D721Med (cell line): ENCODE measurements at places on chromosomes 4 and X.

DNA sequence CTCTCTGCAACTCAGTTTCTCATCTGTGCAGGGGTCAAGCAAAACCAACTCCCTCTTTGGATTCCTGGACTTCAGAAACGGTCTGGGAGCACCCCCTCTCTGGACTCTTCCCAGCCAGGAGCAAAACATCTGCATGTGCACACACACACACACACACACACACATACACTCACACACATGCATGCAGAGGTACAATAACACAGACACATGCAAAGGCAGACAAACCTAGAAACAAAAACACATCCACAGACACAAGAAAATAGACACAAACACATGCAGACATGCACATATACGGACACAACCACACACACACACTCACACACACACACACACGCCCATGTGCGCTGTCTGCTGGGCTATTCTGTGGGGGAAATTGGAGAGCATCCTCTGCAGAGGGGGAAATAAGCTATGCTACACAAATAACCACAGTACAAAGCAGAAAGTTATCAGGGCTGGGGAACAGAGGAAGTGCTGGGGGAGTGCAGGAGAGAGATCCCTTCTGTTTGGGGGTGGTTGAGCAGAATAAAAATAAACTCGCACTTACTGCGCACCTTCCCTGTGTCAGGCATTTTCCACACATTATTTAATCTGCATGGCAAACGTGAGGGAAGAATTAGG lies 19.9 kb downstream of the IQSEC2 start:
- DNase-seq, result no peak

DNA sequence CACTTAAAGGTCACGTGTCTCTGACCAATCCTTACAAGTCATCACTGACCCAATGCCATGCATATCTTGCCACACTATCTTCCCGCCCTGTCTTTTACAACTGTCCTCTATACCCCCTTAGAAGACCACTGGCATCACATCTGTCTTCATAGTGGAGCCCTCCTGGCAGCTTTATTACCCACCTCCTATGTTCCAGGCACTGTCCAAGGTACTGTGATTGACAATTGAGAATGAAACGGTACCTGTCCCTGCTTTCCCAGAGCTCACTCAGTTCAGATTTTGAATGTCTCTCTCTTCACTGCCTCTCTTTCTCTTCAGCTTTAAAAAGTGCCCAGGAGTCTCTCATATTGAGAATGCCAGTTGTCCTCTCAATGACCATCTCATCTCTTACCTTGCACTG lies 88.6 kb downstream of the ARHGAP36 start:
- DNase-seq, result no peak

GRCh38 chrX:133465254-133465653 lies 50.0 kb upstream of the GPC4 start:
- no peak for DNase-seq

- no peak for DNase-seq
Observed at GRCh38 chr4:17493619-17494018, 18.3 kb downstream of the QDPR start.

DNA sequence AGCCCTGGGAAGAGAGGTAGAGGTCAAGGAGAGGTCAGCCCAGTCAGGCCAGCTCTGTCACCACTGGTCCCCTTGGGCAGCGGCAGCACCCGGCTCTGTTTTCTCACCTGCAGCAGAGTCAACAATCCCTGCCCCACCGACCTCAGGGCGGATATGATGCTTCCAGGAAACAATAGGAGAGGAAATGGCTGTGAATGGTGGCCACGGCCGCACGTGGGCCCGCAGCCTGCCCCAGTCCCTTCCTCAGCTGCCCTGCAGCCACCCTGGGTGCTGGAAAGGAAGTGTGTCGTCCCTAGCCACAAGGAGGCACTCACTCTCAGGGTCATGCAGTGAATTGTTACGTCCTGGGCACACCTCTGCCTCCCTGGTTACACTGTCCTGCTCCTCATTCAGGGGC lies 92.5 kb upstream of the ENPP6 start:
- DNase-seq, result no peak
